Foreskin keratinocyte (primary cell): ENCODE measurements at places on chromosomes 2 and 18.

DNA sequence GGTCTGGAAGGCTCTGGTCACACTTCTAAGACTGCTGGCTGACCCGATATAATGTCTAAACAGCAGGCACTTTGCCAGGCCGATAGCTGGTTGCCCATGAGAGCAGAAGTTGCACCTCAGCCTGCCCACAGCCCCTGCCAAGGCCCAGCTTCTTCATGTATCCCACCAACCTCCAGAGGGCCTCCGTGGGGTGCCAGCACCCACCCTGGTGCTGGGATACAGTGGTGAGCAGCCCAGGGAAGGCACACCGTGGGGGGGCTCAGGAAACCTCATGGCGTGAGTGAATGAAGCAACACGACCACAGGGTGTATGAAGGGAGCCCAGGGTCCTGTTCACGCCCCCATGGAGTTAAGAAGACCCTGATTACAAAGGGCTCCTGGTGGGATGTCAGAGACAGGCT lies 16.2 kb upstream of the GLI2 start:
- DNase-seq, result no peak

DNA sequence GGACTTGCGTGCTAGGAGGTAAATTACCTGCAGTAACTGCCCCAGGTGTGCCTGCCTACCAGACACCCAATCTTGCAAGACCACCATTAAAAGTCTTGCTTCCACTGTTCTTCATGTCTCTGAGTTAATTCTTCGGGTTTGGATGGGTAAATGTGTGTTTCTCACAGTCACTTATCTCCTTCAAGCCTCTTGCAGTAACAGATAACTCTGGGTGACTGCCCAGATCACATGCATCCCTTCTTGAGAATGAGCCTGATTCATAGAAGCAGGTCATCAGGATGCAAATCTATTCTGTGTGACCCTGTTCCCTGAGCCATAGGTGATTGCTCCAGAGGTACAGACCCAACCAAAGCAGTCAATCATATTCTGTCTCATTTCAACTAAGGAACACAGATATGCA lies 194.6 kb downstream of the METTL4 start:
- no peak for DNase-seq

DNA sequence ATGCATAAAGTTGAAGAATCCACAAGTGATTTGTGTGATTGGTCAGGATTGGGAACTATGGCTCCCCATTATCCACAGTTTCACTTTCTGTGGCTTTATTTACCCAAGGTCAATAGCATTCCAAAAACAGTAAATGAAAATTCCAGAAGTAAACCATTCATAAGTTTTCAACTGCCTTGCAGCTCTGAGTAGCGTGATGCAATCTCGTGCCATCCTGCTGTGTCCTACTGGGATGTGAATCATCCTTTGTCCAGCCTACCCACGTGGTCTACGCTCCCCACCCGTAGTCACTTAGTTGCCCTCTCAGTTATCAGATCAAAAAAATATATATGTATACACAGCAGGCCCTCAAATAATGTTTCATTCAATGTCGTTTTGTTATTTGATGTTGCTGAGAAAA lies 89.0 kb upstream of the DLGAP1 start:
- DNase-seq, result no peak

DNA sequence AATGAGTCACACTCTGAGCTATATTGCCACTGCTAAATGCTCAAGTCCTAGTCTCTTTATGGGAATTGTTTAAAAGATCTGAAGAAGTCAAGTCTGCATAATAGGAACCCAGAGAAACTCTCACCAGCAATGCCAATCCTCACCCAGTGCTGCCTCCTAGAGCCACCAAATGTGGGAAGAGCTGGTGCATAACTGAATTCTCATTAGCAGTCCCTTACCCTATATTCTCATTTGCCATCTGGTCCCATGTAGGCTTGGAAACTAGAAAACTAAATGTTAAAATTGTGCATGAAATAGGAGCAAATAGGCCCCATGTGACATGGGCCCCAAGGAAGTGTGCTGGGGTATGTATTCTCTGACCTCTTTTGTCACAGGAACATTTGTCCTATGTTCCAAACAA lies 224.4 kb upstream of the SMAD2 start:
- no peak for DNase-seq

DNA sequence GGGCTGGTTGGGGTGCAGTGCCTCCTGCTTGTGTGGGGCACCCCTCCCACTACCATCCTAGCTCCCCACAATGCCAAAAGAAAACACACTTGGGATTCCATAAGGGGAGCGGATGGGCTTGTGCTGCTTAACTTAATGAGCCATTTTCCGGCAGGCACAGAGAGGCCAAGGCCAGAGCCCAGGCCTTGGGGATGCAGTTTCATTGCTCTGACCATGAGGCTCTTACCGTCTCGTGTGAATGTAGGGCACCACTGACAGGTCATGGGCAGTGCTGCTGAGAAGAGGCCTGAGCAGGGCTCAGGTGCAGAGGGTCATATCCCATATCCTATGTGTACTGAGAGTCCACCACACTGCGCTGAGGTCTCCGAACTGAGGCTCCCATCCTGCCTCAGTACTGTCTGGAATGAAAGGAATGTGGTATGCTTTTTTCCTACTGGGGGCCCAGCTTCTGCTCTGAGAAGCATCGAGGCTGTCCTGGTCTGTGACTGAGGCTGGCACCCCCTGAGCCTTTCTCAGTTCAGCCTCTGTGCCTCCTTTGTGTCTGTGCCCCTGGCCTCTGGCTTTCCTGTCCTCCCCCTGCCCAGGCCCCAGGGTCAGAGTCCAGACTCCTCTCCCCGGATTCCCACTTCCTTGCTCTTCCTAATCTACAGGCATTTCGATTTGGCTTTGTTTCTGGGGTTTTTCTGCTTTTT lies 45.2 kb upstream of the MAPRE3 start:
- no peak for DNase-seq

DNA sequence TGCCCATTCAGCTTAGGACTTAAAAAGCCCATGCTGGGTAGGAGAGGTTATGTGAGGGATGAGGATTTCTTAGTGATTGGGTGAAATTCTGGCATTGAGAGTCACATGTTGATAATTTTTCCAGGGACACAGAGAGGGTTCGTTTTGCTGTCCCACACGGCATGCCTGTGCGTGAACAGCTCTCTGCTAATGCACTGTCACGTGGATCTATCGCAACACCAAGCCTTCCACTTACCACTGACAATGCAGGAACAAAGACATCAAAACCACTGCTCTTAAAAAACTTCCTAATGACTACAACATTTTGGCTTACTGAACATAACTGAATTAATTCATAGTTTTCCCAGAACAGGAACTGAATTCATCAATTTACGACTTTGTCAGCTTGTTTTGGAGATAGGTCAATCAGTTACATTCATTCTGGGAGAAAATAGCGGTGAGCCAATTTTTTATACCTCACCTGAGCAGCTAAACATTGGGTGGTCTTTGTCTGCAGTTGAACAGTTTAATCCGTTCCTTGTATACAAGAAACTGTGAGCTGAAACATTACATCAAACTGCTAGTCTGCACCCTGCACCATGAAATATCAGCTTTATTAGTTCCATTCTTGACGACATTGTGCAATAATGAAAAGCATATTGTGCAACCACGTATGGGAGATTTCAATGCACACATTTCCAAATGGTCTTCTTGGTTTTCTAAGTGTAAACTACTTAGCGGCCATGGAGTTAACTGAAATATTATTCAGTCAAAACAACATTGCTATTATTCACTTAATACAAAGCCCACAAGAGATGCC lies 127.1 kb downstream of the LPIN1 start:
- peak; percentile 17 for DNase-seq

DNA sequence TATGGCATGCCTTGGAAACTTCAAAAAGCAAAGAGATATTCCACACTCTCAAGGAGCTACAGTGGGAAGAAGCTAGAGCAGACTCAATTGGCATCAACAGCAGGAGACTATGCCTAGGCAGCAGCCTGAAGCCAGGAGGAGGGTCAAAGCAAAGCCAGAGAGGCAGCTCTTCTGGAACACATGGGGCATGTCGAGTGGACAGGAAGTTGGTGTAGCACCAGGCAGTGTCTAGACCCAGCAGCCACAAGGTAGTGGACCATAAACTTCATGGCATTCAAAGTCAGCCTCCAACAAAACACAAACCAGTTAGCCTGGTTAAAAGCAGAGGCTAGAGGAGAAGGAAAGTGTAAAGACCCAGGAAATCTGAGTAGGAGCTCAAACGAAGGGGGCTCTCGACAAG lies 311.2 kb upstream of the PKDCC start:
- DNase-seq, result no peak

DNA sequence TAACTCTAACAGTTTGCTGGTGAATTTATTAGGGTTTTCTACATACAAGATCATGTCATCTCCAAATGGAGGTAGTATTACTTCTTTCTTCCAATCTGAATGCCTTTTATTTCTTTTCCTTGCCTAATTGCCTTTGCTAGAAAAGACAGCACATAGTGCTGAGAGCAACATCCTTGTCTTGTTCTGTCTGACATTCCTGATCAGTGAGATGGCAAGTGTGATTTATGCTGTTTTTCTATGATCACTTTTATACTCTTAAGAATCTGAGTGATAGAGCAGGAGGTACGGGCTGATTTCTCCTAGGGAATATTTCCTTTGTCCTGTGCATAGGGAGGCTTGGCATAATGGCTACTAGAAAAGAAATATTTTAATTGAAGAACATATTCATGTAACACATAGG lies 17.3 kb downstream of the LYPD6B start:
- DNase-seq, result no peak

DNA sequence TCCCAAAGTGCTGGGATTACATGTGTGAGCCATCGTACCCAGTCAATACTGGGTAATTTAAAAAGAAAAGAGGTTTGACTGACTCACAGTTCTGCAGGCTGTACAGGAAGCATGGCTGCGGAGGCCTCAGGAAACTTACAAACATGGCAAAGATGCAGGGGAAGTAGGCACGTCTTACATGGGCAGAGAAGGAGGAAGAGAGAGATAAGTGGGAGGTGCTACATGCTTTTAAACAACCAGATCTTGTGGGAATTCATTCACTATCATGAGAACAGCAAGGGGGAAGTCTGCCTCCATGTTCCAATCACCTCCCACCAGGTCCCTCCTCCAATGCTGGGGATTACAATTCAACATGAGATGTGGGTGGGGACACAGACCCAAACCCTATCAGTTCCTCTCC lies 192.5 kb downstream of the ATAD2B start:
- no peak for DNase-seq

GRCh38 chr2:46632349-46632748 lies 153.0 kb downstream of the TMEM247 start:
- peak; percentile 43 for DNase-seq

GRCh38 chr2:112764071-112765044 lies at the start of gene CKAP2L:
CKAP2L (minus strand) TSS chr2:112764609; CDS start chr2:112764598, 11 bp downstream.
- DNase-seq, result peak; percentile 96

- no peak for DNase-seq
Observed at GRCh38 chr2:209553913-209554312, 130.1 kb downstream of the MAP2 start.

DNA sequence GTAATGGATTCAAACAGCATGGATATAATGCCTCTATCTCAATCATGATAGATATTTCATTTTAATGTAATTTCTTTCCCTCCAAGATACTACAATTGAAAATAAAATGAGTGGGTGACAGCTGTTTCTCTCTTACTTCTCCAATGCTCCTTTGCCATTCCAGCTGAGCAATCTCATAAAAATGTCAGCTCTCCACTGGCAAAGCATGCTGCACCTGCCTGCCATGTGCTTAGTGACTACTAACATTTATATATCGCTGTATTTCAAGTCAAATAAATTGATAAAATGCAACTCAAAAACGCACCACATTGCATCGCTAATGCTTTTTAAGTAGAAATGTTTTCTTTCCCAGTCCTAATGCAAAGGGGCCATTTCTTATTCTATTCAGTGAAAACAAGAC lies 1093.9 kb downstream of the CBLN2 start:
- DNase-seq, result no peak

- no peak for DNase-seq
Observed at GRCh38 chr18:3710712-3711301, 260.8 kb downstream of the TGIF1 start.

- no peak for DNase-seq
Observed at GRCh38 chr2:240292035-240292574, 143.4 kb upstream of the GPC1 start.

GRCh38 chr2:101828673-101829334 lies 131.3 kb downstream of the MAP4K4 start:
- DNase-seq, result no peak

GRCh38 chr2:213232649-213233437 lies 51.4 kb upstream of the SPAG16 start:
- DNase-seq, result no peak

- no peak for DNase-seq
Observed at GRCh38 chr2:171325886-171326585, 107.8 kb downstream of the METTL8 start.

DNA sequence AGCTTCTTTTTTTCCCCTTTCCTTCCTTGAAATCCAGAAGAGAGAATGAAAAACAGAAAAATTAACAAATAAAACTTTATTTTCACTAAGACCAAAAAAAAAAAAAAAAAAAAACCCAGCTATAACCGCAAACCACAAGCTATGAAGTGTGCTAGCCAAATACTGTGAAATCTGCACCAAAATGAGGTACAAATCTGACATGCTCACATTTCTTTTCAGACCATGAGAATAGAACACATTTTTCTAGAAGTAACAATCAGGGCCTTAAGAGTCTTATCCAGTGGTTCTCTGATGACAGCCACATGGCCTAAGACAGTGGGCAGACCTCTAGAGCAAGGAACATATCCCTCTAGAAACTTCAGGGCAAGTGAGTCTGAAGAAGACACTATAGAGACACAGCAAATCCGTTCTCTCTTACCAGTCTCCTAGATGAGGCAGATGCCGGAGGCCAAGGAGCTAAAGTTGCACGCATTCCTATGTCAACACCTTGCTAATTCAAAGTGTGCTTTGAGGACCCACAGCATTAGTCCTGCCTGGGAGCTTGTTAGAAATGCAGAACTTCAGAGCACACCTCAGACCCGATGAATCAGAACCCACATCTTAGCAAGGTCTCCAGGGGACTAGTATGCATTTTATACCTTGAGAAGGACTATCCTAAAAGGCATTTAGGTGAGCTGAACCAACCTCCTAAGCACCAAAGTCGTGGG lies 317.1 kb downstream of the MYCN start:
- DNase-seq, result no peak

DNA sequence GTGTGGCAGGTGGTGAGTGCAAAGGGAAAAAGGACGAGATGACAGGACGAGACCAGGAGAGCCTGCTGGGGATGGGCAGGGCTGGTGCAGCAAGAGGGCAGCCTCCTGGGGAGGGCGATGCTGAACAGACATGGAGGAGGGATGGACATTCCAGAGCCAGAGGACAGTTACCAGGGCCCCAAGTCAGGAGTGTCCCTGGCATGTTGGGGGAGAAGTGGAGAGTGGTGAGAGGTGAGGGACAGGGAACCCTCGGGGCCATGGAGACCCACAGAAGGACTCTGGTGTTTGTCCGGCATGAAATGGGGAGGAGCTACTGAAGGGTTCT lies 19.0 kb downstream of the MTERF4 start:
- DNase-seq, result no peak

DNA sequence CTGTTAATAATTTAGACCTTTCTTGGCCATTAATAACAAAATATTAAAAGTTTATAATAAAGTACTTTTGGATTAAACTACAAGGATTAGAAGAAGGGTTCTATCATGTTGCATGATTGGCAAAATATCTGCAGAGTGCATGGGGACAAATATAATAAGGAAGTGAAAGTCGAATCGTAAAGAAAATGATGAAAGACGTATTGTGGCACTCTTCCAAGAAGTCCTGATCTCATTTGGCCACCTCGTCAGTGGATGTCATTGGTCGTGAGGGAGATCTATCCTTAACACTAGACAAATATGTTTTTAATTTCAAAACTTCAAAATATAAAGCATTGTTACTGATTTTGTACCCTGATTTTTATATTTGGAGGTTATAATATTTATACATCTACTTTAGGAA lies 197.7 kb upstream of the STON1 start:
- DNase-seq, result no peak

GRCh38 chr2:46535896-46536295 lies 56.5 kb downstream of the TMEM247 start:
- DNase-seq, result no peak

GRCh38 chr18:46319783-46320182 lies 215.6 kb downstream of the HAUS1 start:
- no peak for DNase-seq
